ENCODE measurements at places on chromosomes 1 and 21. TPM values are rescaled to one million over a fixed set of nuclear protein-coding genes. Genes with fewer than 3 reads are reported as not detected.

GRCh38 chr1:94701796-94702441 is 118.2 kb upstream of the SLC44A3 start:
- H3K27me3 ChIP-seq, result peaks cover 6% of the 10 kb centered on the region
- no peaks in the 10 kb centered on the region for H3K4me1 ChIP-seq
- H3K4me3 ChIP-seq, result no peak overlapping the region
- no peak for DNase-seq
- no peaks in the 10 kb centered on the region for H3K36me3 ChIP-seq

Gene GCSAML
- total RNA-seq, result 1.4 TPM

Gene LYPD8
- total RNA-seq, result not detected

Gene HNRNPCL4
- not detected for total RNA-seq

DNA sequence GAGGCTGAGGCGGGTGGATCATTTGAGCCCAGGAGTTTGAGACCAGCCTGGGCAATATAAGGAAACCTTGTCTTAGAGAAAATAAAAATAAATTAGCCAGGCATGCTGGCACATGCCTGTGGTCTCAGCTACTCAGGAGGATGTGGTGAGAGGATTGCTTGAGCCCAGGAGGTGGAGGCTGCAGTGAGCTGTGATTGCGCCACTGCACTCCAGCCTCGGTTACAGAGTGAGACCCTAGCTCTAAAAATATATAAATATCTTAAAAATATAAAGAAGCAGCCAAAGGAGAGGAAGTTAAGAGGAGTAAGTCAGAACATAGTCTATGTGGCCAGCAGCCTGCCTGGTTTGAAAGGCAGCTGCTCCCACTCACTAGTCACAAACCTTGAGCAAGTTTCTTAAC is 4.5 kb upstream of the IL10RB start:
- peak; percentile 42 for DNase-seq
- peaks cover 50% of the 10 kb centered on the region for H3K36me3 ChIP-seq
- no peaks in the 10 kb centered on the region for H3K27me3 ChIP-seq
- no peak overlapping the region for H3K4me3 ChIP-seq
- H3K27ac ChIP-seq, result peak overlapping the region; percentile 56

Gene CTSS
- 229 TPM for total RNA-seq

GRCh38 chr1:147641695-147642592 is 28.4 kb downstream of the ACP6 start:
- peaks cover 13% of the 10 kb centered on the region for H3K4me1 ChIP-seq
- H3K36me3 ChIP-seq, result no peaks in the 10 kb centered on the region
- H3K4me3 ChIP-seq, result no peak overlapping the region

GRCh38 chr1:28113242-28113572 is 24.8 kb upstream of the EYA3 start:
- no peak overlapping the region for H3K4me3 ChIP-seq
- no peaks in the 10 kb centered on the region for H3K27me3 ChIP-seq
- H3K27ac ChIP-seq, result peak overlapping the region; percentile 47
- no peak for DNase-seq
- H3K36me3 ChIP-seq, result no peaks in the 10 kb centered on the region

DNA sequence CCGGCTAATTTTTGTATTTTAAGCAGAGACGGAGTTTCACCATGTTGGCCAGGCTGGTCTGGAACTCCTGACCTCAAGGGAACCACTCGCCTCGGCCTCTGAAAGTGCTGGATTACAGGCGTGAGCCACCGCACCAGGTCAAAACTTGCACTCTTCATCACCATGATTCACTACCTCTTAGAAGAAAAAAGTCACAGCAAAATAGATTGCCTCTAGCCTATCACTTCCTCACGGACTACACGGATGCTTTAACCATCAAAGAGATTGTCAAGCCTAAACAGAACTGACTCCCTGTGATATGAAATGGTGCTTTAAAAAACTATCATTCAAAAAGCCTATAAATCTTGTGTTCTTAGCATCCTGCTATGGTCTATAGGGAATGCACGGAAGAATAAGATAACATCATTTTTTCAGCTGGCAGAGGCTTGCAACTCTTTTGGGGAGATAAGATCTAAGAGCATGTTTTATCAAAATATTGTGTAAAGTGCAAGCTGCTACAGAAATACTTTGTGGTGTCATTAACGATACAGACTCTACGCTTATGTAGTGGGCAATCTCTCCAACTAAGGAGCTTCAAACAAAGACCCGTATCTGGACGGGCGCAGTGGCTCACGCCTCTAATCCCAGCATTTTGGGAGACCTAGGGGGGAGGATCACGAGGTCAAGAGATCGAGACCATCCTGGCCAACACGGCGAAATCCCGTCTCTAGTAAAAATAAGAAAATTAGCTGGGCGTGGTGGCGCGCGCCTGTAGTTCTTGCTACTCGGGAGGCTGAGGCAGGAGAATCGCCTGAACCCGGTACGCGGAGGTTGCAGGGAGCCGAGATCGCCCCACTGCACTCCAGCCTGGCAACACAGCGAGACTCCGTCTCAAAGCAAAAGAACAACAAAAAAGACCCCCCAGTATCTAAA is 966 bp downstream of the TFB2M start:
- H3K4me1 ChIP-seq, result peaks cover 25% of the 10 kb centered on the region
- H3K27ac ChIP-seq, result no peak overlapping the region
- peaks cover 11% of the 10 kb centered on the region for H3K36me3 ChIP-seq
- H3K4me3 ChIP-seq, result peak overlapping the region; percentile 79

Gene EPHA8
- total RNA-seq, result not detected

Gene AMY2B
- total RNA-seq, result 30.9 TPM

- H3K36me3 ChIP-seq, result peaks cover 5% of the 10 kb centered on the region
- H3K4me1 ChIP-seq, result peaks cover 22% of the 10 kb centered on the region
- no peak overlapping the region for H3K27ac ChIP-seq
Measured at GRCh38 chr1:115648717-115649691, 7.2 kb downstream of the VANGL1 start.

- H3K4me1 ChIP-seq, result no peaks in the 10 kb centered on the region
- H3K4me3 ChIP-seq, result no peak overlapping the region
- H3K36me3 ChIP-seq, result no peaks in the 10 kb centered on the region
- no peak overlapping the region for H3K27ac ChIP-seq
Measured at GRCh38 chr1:41474490-41475271, 9.8 kb downstream of the EDN2 start.

Gene GPR161
- total RNA-seq, result not detected

DNA sequence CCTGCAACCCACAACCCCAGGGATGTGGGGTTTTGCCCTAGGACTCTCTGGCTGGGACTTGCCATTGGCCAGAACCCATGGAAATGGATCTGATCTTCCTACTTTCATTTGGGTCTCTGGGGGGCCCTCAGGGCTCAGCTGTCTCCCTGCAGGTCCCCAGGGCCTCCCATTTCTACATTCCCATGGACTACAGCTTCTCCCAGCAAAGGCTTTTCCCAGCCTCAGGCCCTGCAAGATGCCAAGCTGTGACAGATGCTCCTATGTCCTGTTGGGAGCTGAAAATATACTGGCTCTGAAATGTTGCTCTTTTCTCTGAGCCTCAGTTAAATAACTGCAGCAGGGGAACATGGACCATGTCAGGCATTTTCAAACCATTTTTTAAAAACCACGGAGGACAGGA is 99.5 kb upstream of the IGSF21 start:
- no peak overlapping the region for H3K27ac ChIP-seq
- no peaks in the 10 kb centered on the region for H3K4me1 ChIP-seq
- DNase-seq, result no peak
- H3K27me3 ChIP-seq, result no peaks in the 10 kb centered on the region
- no peaks in the 10 kb centered on the region for H3K36me3 ChIP-seq
- no peak overlapping the region for H3K4me3 ChIP-seq

GRCh38 chr1:170967042-170967910 is 31.9 kb downstream of the MROH9 start:
- no peaks in the 10 kb centered on the region for H3K27me3 ChIP-seq
- H3K4me1 ChIP-seq, result no peaks in the 10 kb centered on the region
- H3K36me3 ChIP-seq, result no peaks in the 10 kb centered on the region

Gene TYW3
- total RNA-seq, result 8.1 TPM

Gene CHIT1
- 0.07 TPM for total RNA-seq

- DNase-seq, result no peak
- H3K36me3 ChIP-seq, result no peaks in the 10 kb centered on the region
- H3K4me1 ChIP-seq, result no peaks in the 10 kb centered on the region
- H3K27ac ChIP-seq, result no peak overlapping the region
- no peak overlapping the region for H3K4me3 ChIP-seq
- no peaks in the 10 kb centered on the region for H3K27me3 ChIP-seq
Measured at GRCh38 chr1:86517336-86517735, 29.5 kb upstream of the CLCA4 start.

- H3K27me3 ChIP-seq, result no peaks in the 10 kb centered on the region
- H3K36me3 ChIP-seq, result no peaks in the 10 kb centered on the region
- no peak for DNase-seq
- H3K27ac ChIP-seq, result no peak overlapping the region
Measured at GRCh38 chr1:112074711-112075110, 85.2 kb upstream of the KCND3 start.

DNA sequence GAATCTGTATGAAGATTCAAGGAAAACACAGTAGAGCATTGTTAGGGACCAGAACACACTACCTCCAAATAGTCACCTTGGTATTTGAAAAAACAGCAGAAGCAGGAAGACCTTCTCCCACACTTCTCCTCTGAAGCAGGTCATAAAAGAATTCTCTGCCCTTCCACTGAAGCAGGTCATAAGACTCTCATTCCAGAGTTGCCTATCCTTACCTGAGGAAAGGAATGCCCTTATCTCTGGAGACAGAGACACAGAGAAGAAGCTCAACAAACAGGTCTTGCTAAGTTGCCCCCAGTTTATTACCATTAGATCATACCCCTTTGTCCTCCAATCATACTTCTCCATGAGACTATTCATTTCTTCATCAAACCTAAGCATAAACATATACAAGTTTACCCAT is 225.8 kb upstream of the TNR start:
- no peak overlapping the region for H3K27ac ChIP-seq
- H3K27me3 ChIP-seq, result no peaks in the 10 kb centered on the region
- H3K4me1 ChIP-seq, result no peaks in the 10 kb centered on the region
- no peak for DNase-seq

DNA sequence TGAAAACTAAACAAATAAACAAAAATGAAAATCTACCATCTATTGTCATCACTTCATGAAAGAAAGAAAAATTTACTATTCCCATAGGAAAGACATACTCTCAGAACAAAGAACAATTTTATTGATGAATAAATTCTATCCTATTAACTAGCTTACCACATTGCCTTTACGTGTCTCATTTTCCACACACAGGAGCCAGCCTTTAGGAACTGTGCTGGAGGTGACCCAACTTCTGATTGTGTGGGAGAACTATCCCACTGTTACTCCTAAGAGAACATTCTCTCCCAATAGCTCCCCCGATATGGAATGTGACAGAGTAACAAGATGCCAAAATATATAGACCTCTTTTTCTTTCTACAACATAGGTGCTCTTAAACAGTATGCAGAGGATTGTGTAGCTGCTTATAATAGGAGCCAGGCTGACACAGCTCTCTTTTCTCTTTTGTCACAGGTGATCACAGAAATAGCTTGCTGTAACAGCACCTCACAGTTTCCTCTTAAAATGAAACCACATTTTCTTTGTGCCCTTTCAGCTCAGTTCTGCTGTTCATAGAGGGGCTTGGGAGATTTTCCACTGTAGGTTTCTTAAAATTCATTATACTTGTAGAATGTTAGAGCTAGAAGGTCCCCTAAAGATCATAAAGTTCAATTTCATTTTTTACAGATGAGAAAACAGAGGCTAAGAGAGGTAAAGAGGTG is 35.5 kb downstream of the C21orf91 start:
- H3K4me3 ChIP-seq, result peak overlapping the region; percentile 16
- peak overlapping the region; percentile 70 for H3K27ac ChIP-seq
- no peaks in the 10 kb centered on the region for H3K27me3 ChIP-seq

Gene TAS1R1
- total RNA-seq, result not detected

DNA sequence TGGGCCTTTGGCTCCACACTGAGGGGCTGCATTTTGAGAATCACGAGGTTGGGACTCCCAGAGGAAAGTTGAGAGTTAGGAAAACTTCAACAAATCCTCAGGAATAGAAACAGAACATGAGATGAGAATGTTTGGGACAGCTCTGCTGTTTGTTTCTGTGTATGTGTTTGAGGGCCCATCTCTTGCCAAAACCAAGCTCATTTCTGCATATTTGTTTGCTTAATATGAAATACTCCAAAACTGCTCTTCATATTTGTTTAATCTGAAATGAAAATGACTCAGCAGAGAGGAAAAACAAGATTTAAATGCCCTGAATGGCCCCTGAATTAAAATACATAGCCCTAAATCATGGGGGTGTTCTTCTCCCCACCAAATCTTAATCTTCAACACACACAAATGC is 78.1 kb downstream of the DDR2 start:
- H3K4me1 ChIP-seq, result no peaks in the 10 kb centered on the region
- no peak overlapping the region for H3K4me3 ChIP-seq
- no peak for DNase-seq
- no peaks in the 10 kb centered on the region for H3K36me3 ChIP-seq
- H3K27ac ChIP-seq, result no peak overlapping the region
- H3K27me3 ChIP-seq, result no peaks in the 10 kb centered on the region

DNA sequence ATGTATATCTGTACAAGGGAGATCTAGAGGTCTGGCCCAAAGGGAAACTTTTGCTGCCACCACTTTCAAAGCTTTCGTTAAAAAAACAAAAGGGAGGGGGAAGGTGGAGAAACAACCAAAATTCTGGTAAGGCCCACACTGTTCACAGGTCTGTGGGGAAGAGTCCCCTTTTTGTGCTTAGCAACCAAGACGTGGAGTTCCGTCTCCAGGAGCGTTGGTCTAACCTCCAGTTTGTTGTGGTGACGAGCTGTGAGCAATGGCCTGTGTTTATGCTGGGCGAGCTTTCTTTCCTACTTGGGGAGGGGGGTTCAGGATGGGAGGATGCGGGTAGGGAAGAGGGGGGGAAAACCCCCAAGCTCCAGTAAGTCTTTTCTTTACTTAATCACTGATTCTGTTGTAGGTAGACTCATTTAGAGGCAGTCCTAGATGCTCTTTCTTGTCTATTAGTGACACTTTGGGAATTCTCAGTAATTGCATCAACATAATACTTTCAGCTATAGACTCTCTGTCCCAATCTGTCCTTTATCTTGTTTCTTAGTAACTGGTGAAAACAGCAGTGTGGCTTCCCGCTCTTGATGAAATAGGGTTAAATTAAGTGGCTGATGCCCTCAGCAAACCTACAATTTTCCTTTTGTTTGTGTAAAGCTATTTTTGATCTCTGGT is 1.5 kb downstream of the HIPK1 start:
- H3K4me1 ChIP-seq, result peaks cover 38% of the 10 kb centered on the region
- peak overlapping the region; percentile 80 for H3K4me3 ChIP-seq
- H3K27me3 ChIP-seq, result no peaks in the 10 kb centered on the region
- no peaks in the 10 kb centered on the region for H3K36me3 ChIP-seq
- H3K27ac ChIP-seq, result peak overlapping the region; percentile 98
- peak; percentile 79 for DNase-seq

Gene PRKAA2
- total RNA-seq, result not detected

GRCh38 chr1:241816008-241816407 is 32.0 kb upstream of the EXO1 start:
- no peak for DNase-seq
- no peaks in the 10 kb centered on the region for H3K36me3 ChIP-seq
- H3K27ac ChIP-seq, result no peak overlapping the region
- no peaks in the 10 kb centered on the region for H3K4me1 ChIP-seq
- H3K4me3 ChIP-seq, result no peak overlapping the region

All from natural killer cell (primary cell).